ENCODE measurements at places on chromosomes 13 and 19.

GRCh38 chr13:98858191-98858590 lies 105.7 kb upstream of the SLC15A1 start:
- DNase-seq, result no peak

GRCh38 chr13:75458696-75459422 lies 23.1 kb downstream of the TBC1D4 start:
- DNase-seq, result no peak

DNA sequence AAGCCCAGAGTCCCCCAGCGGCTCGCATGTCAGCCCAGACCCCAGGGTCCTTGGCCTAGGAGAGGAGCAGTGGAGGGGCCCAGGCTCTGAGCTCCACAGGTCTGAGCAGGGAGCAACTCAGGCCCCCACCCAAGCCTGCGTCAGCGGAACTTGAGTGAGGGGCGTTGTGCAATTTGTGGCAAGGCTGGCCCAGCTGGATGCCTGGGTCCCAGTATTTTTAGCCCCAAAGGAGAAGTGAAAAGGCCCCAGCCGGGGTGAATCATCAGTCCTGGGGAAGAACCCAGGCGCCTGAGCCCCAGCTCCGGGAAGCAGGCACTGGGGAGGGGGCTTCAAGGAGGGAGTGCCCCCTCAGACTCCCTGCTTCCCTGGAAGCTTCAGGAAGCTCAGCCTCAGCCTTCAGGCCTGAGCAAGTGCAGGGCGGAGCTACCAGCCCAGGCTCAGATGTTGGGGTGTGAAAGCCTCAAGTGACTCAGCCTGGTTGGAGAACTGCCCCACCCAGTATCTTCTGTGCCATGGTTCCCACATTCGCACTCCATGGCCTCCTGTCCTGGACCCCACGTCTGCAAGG lies 7.2 kb downstream of the MED29 start:
- no peak for DNase-seq

- DNase-seq, result no peak
These were observed 3.2 kb downstream of the SH3GL1 start for GRCh38 chr19:4396949-4397783.

DNA sequence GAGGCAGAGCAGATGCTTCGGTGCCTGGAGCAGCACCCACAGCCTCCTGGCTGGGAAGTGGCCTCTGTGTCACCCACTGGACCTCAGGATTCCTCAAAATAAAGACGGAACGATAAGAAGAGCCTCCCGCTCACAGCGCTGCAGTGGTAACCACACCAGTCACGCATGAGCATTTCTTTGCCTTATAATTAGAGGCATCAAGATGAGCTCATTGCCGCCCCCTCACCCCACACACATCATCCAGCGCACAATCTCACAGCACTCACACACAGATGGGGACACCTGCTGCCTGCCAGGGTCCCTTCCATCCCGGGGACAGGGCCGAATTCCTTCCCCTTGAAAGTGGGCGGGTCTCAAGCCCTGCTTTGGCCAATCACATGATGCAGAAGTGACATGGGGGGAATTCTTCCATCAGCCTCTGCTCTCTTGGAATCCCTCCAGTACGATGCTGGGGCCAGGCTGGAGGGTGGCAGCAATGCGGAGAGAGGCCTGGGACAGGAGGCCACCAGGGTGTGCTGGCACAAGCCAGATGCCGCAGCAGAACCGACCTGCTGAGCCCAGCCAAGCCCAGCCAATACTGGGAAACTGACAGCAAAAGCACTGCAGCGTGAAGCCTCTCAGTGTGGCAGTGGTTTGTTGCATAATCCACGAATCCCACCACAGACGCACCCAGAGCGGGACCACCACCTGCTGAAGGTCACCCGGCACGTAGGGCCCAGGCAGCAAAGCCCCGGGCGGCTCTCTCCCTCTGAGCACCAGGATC lies 16.0 kb downstream of the PIP5K1C start:
- DNase-seq, result no peak

GRCh38 chr19:16449330-16449961 lies 22.3 kb downstream of the EPS15L1 start:
- no peak for DNase-seq
